Right renal pelvis (tissue), 4 donors: ENCODE measurements at places on chromosomes 11 and 22. TPM values are rescaled to one million over a fixed set of nuclear protein-coding genes. Genes with fewer than 3 reads are reported as not detected.

- no peak for DNase-seq
Observed at GRCh38 chr22:42307806-42308563, 37.5 kb upstream of the TCF20 start.

DNA sequence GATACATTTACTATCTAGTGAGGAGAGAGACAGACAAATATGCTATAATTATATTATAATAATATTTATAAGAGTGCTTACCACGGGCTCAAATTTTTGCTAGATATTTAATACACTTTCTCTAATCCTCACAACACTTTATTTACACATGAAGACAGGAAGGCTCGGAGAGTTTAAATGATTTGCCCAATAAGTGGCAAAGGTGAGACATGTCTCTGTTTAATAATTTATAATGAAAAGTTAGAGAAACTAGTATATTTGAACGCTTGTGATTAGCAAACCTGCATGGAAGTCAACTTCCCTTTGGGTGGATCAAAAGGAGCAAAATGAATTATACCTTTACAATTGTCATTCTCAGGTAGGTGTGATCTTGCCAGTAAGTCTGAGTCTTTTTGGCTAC, 55.4 kb downstream of the POLD3 start:
- DNase-seq = no peak

- no peak for DNase-seq
Observed at GRCh38 chr11:112786886-112787530, 174.2 kb upstream of the NCAM1 start.

GRCh38 chr22:25490896-25491295, 73.6 kb upstream of the GRK3 start:
- no peak for DNase-seq

- DNase-seq = no peak
Observed at GRCh38 chr22:28247667-28248363, 328.8 kb upstream of the PITPNB start.

- no peak for DNase-seq
Observed at GRCh38 chr11:126740846-126741245, 259.7 kb downstream of the KIRREL3 start.

GRCh38 chr11:44967930-44968496, 17.3 kb upstream of the TP53I11 start:
- no peak for DNase-seq

DNA sequence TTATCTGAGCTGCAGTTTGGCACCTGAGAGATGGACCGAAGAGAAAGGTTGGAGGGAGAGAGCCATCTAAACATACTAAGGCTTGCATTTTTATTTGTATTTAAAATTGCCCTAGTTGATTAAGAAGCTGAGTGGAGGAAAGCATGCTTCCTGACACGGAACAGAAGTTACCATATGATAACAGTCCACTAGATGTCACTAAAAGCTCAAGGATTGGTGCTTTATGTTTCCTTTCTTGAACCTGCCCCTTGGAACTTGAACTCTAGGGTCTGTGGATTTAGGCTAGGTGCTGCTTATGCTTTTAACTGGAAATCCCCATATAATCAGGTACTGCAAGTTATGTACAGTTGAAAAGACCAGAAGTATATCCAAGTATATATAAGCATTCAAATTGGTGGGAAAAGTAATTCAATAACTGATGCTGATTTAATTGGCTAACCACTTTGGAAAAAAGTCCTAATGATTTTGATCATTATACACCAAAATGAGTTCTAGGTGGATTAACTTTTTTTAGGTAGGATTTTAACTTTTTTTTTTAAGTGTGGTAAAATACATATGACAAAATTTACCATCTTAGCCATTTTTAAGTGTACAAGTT, 9.5 kb downstream of the RBMXL2 start:
- DNase-seq = peak; percentile 10

DNA sequence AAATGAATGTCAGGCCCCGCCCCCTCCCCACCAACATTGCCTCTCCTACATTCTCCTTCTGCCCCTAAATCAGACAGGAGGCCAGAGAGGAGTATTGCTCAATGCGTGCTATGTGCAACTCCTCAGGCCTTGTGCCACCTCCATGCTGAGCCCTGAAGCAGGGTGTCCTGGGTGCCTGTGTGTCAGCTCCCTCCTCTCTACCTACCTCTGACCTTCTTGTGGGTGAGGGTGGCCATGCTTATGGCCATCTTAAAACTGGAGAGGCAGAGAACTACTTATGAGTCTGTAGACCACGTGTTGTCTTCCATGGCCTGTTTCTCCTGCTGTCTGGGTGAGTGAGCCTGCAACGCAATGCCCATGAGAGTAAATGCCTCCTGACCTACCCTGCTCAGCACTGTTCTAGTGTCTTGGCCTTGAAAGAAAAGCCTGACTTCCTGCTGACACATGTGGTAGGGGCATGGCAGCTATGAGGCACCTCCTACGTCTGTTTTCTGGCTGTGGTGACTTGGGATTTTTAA, 10.5 kb downstream of the MCAM start:
- no peak for DNase-seq

- DNase-seq = no peak
Observed at GRCh38 chr11:64458997-64459396, 100.0 kb downstream of the RPS6KA4 start.

DNA sequence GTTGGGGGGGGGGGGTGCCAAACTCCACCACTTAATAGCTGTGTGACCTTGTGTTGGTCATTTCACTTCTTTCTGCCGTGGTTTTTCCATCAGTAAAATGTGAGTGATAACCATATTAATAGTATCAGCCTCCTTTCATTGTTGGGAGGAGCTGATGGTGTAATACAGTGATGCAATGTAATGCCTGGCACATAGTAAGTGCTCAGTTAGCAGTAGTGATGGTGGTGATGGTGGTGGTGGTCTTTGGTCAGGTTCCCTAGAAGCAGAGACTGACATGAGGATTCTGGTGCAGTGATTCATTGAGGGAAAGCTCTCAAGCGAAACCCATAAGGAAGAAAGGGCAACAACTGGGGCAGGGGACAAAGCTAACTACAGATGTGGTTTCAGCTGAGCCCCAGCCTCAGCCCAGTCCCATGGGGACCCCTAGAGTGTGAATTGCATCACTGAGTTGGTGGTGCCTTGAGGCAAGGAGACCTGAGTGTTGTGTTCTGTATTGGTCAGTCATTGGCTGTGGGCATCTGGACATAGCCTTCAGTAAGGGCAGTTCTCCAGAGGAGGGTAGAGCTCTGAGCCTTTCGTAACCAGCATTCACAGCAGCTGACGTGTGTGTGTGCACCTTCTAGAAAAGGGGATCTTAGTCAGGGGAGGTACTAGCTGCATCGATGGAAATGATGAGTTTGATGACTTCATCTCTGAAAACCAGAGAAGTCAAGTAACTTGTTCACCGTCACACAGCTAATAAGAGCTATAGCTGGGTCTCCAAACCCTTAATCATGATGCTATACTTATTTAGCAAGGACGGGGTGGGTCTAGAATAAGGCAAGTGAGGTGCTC, 93.6 kb upstream of the CRYBB3 start:
- no peak for DNase-seq

CLTCL1 gene
- 5.5 TPM for polyA plus RNA-seq

ABCG4 gene
- 0.71 TPM for polyA plus RNA-seq
